ENCODE measurements at places on chromosomes 12 and 14.

DNA sequence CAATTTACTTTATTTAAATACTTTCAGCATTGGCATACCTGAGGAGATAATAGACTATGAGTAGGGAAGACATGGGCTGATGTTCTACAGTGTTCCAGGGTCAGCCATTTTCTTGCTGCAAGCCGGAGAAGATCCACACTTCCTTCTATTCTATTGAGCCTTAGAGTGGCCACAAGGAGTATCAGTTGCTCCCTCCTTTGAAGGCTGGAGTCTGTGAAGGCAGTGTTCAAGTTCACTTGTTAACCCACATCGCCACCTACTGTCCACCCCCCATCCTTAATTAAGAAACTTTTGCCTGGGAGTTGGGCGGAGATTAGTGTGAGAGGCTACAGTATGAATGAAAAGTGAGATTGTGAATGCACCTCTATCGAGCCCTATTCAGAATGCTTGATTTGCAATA lies 666.6 kb downstream of the NRXN3 start:
- DNase-seq, result peak; percentile 54

- DNase-seq, result no peak
These were observed 25.1 kb downstream of the UBR7 start for GRCh38 chr14:93232159-93232558.

GRCh38 chr14:49768301-49769121 lies 558 bp downstream of the KLHDC2 start:
- DNase-seq, result peak; percentile 40

DNA sequence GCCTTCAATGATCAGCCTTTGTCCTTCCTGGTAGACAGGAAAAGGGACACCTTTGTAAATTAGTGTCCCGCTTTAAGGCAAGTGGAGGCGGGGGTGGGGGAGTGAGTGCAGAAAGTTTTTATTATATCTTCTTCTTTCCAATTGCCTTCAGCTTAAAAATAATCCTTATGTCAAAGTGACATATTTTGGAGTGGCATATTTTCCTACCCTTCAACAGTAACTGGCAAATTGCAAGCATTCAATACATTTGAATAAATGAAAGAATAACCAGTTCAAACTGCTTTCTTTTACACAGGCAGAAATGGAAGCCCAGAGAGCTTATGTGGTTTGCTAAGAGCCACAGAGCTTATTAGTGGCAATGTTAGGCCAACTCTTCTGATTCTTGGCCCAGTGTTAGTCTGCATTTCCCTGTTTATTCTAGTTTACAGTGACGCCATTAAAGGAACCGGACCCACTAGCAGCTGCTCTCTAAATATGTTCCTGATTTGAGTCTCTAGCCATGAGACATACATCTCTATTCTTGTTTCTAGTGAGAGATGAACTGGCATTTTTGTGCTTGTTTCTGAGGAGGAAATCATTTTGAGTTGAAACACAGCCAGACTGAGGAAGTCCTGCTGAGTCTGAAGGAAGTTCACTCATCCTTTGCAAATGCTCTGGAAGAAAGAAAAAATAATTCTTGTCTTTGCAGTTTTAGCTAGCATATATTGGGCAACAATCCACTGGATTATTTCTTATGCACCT lies 468.7 kb downstream of the NOVA1 start:
- DNase-seq, result no peak

DNA sequence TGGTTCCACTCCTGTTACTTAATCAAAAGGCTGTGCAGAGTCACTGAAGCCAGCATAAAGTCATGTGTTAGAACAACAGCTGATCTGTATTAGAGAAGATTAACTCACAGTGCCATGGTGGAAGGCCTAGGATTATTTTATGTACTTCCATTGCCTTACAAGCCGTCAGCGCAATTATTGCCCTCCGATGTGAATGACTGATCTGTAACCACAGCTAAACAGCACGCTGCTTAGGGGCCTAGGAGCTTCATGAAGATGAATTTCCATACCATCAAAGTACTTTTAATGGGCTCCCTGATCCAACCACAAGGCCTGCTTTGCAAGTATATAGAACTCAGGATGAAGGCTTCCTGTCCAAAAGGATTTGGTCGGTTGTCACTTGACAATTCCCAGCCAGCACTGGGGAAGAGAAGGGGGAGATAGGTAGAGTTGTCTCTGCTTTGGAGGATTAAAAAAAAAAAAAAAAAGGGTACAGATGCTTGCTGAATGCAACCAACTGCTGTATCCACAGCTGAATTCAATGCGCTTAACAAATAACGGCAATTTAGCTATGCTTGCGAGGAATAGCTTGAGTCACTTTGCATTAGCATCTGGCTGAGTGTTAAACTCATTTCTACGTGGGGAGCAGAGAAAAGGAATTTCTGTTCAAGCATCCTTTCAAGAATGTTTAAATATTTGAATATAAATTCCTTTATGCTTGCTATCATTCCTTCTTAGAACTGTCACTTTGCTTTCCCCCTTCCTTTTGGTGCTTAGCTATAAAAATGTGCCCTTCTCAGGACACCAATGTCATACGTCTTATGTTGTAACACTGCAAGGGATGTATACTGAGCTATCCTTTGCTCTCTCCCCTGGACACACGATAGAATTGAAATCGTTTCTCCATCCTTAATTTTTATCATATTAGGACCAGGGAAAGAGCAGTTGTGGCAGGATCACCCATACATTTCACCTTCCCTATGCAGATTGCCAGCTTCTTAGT lies 387.8 kb downstream of the SOX5 start:
- no peak for DNase-seq

GRCh38 chr12:11580125-11580751 lies 69.2 kb upstream of the ETV6 start:
- DNase-seq, result peak; percentile 77

All from RWPE1 (cell line).